ENCODE measurements at places on chromosomes 5 and 9. TPM values are rescaled to one million over a fixed set of nuclear protein-coding genes. Genes with fewer than 3 reads are reported as not detected.

Gene C1QTNF2
- not detected for total RNA-seq

Gene PCDHGA6
- under 0.01 TPM for total RNA-seq

Gene ITK
- not detected for total RNA-seq

Gene NOL8
- total RNA-seq, result 20.2 TPM

Gene SMIM15
- total RNA-seq, result 69.9 TPM

Gene DDX4
- not detected for total RNA-seq

Gene CD74
- total RNA-seq, result 6.7 TPM

Gene TBC1D9B
- total RNA-seq, result 65.5 TPM
